ENCODE measurements at places on chromosomes 11 and 22. TPM values are rescaled to one million over a fixed set of nuclear protein-coding genes. Genes with fewer than 3 reads are reported as not detected.

MPZL2 gene
- total RNA-seq = 1.1 TPM

DTX4 gene
- 0.85 TPM for total RNA-seq

HSPB2 gene
- 0.28 TPM for total RNA-seq

MS4A3 gene
- not detected for total RNA-seq

DDIAS gene
- total RNA-seq = 1.4 TPM

OR4C3 gene
- not detected for total RNA-seq

Measured in regular cardiac myocyte (primary cell).